Activated CD8-positive, alpha-beta T cell treated with anti-CD3 and anti-CD28 coated beads for 36 hours (primary cell): ENCODE measurements at places on chromosomes 1 and 21.

DNA sequence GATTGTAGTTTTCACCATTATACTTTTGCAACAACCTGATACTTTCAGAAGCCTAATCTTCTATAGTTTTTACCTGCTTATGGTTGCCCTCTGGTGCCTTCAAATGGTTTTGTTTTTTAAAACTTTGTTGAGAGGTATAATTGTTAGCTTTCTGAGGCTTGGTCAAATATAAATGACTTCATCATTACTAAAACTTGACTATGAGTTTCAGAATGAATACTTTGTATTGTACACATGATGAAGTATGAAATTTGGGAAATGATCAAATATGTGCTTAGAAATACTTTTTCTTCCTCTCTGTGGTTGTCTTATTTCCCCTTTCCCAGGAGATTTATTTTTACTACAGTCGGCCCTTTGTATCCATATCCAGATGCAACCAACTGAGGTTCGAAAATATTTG lies 151.8 kb upstream of the B3GALT2 start:
- no peak for DNase-seq

- DNase-seq = no peak
Observed at GRCh38 chr1:42551180-42551579, 88.1 kb downstream of the CCDC30 start.

DNA sequence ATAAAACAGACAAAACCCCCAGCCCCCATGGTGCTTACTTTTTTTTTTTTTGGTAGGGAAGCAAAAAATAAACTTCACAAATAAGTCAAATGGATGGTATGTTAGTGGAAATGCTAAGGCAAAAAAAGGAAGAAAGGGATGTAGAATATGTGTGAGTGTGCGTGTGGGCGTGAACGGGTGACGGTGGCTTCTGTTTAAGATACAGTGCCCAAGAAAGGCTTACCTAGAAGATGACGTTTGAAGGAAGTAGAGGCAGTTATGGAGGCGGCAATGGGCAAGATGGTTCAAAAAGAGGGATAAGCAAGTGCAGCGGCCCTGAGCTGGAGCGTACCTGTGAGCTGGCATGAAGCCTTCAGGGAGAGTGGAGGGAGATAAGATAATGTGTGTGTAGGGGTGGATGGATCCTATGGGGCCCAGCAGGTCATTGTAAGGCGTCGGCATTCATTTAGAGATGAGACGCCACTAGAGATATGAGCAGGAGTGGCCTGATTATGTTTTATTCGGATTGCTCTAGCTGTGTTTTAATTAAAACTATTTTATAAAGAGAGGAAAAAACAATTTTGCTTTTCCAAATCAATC lies 19.9 kb downstream of the LEPR start:
- no peak for DNase-seq

- no peak for DNase-seq
Observed at GRCh38 chr1:99781798-99782197, 15.4 kb upstream of the FRRS1 start.

- no peak for DNase-seq
Observed at GRCh38 chr1:113322439-113322838, 67.9 kb upstream of the MAGI3 start.
